Fibroblast of upper back skin (primary cell): ENCODE measurements at places on chromosomes 7 and 10.
A peak's percentile ranks its signal among the peaks of the same experiment; 100 is the strongest.

DNA sequence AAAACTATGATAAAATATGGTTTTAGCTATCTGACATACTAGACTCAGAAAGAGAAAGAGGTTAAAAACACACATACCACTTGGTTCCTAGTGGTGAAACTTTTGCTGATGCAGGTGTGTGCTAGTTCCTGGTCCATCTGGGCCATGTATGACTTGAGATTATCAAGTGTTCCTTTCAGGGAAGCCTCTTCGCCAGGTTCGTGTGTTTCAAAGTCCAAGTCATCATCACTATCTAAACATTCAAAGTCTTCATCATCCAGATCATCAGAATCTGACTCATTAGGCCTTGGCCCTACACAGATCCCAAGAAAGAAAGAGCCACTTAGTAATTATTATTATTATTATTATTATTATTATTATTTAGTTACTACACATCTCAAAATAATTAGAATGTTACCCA, 26.4 kb downstream of the NUDT13 start:
- no peak for DNase-seq

- DNase-seq = no peak
Measured at GRCh38 chr7:18059171-18059570, 31.5 kb upstream of the PRPS1L1 start.

- no peak for DNase-seq
Measured at GRCh38 chr10:11602919-11603523, 8.4 kb downstream of the USP6NL start.

- DNase-seq = no peak
Measured at GRCh38 chr10:1569208-1569607, 168.1 kb downstream of the ADARB2 start.

GRCh38 chr10:25808372-25808771, 125.7 kb upstream of the MYO3A start:
- no peak for DNase-seq

DNA sequence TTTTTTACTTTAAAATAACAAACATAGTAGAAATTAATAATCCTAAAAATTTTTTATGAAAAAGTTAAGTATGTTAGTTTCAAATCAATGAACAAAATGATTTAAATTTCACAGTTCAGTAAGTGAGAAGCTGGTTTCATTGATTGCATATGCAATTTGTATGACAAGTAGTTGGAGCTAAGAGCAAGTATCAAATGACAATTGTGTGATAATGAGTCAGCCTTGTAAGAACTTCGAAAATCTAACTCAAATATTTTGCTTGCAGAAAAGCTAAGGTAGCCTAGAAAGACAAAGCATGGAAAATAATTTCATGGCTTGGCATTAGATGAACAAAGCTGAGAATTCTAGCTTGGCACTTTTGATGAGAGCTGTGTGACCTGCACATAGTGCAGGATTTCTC, 111.5 kb downstream of the HDAC9 start:
- peak; percentile 35 for DNase-seq

- DNase-seq = peak; percentile 93
Measured at GRCh38 chr7:80147543-80148391, 13.1 kb downstream of the GNAI1 start.

- no peak for DNase-seq
Measured at GRCh38 chr7:4109481-4110110, 572.5 kb upstream of the FOXK1 start.

DNA sequence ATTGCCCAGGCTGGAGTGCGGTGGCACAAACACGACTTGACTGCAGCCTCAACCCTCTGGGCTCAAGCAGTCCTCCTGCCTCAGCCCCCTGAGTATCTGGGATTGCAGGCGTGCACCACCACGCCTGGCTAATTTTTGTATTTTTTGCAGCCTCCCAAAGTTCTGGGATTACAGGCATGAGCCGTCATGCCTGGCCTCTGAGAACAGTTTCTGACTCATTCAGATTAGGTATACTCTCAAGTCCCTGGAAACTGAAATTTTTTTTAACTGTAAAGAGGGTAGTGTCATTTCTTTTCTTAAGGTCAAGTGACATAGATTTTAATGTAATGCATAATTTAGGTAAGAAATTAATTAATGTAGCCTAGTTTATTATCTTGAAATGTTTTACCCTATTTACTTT, 104.7 kb downstream of the SEPTIN7 start:
- DNase-seq = no peak

GRCh38 chr7:158111906-158112570, 475.6 kb downstream of the PTPRN2 start:
- no peak for DNase-seq

DNA sequence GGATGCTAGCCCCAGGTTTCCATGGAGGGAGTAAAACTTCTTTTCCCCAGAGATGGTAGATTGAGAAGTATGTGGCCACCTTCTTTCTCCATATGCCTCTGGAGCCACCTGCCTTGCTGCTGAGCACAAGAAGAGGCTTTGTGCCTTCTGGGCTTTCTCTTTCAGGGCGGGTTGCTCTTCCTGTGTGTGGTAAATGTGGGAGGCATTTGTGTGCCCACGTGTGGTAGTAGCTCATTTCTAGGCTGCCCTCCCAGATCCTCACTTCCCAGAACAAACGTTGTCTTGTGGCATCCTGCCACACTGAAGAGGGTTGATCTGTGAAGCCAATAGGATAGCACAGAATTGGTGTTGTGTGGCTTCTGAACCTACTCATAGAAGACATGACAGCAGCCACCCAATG, 342.0 kb upstream of the PODXL start:
- no peak for DNase-seq

- peak; percentile 47 for DNase-seq
Measured at GRCh38 chr7:71238581-71239295, 106.8 kb downstream of the GALNT17 start.

GRCh38 chr7:20797462-20798080, 10.9 kb upstream of the SP8 start:
- no peak for DNase-seq

GRCh38 chr7:3980300-3980643, 679.2 kb downstream of the SDK1 start:
- DNase-seq = no peak

DNA sequence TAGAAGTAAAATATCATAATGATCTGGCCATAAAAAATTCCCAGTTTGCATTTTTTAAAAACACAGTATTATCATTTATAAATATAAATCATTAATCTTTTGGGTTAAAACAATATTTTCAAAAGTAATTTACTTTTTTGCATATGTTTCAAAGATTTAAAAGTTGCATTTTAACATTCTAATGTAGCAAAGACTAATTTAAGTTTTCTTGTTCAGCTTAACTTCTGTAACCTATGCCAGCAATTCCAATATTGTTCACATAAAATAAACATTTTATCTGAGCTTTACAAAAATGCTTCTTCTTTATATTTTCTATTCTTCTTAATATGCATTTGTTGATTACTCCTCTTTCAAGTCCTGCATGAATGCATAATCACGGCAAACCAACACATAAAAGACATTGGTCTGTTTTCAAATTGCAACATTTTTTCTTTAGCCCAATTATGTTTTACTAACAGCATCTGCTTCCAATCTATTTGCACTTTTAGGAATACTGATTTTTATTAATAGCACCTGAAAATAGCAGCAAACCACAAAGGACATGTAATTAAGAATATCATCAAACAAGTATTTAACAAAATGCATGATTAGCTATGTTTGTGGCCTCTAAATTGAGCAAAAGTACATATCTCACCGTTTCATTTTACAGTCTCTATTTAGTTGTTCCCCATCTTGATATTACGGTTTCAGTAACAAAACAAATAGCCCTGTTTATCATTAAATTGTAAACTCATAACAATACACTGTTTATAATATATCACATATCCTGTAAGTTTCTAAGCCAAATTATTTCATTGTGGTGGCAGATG, 286.9 kb upstream of the NFE2L3 start:
- DNase-seq = no peak

DNA sequence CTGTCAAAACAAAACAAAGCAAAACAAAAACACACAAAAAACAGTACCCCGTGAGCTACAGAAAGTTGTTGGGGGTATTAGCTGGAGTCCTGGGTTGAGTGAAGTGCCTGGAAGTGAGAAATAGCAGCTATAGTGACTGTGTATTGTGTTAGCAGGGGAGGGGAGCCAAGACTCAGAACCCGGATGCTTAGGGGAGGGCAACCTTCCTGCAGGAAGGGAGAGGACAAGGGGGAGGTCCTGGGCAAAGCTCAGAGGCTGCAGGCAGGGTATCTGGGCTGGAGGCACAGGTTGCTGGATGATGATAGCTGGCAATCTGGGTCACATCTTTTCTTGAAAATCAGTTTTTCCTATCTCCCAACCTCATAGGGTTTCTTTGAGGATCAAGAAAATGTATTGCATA, 75.8 kb upstream of the PARD3 start:
- no peak for DNase-seq

DNA sequence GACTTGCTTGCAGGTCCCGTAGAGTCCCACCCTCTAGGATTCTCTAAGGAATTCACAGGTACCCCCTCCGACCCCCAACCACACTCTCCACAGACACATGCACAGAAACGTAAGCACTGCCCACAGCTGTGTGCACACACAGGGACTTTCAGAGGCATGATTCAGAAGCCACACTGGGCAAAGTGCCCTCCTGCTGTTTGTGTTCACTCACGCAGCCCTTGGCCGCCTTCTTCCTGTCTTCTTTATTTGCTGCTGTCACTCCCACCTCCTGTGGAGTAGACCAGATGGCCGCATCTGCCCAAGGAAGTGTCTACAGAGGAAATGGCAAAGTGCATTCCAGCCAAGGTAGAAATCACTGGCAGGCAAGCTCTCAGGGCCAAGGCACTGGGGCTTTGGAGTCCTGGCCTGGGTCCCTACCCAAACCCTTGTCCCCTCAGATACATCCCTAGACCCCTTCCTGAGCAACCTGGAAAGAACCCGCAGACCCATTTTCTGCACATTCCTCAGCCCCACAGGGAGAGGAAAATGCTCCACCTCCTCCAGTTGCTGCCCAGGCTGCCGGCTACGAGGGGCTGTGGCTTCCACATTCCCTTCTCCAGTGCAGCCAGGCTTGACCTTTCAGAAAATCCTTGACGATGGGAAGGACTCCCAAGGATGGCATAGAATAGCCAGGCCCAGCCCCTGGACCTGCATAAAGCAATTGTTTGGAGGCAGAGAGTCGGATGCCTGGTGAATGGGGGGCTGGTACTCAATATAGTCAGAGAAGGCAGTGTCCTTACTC, 21.6 kb upstream of the GIMAP8 start:
- DNase-seq = peak; percentile 80

DNA sequence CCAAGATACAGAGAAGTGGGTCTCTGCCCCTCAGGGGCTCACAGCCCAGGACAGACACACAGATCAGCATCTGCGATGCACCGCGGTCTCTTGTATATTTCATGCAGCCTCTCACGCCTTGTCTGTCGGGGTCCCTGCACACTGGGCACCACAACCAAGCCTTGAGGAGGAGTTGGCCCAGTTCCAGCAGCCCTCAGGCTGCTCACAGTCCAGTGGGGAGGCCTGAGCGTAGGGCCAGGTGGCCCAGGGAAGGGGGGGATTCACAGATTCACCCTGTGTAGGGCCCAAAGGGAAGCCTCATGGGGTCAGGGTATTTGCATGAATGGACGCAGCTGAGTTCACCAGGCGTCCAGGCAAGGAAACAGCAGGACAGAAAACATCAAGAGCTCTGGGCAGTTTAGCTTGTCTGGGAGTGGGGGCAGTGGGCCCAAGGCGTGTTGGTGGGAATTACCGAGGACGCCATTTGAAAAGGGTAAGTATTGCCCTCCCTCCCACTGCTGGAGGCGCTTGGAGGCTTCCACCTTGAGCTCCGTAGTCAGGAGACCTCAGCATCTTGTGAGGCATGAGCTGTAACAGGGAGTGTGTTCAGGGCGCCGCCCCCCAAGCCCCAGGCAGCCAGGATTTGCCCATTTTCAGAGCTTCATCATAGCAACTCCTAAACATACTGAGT, 129.1 kb upstream of the CHST15 start:
- DNase-seq = no peak

- DNase-seq = no peak
Measured at GRCh38 chr10:28533186-28533564, 257 bp downstream of the WAC start.

DNA sequence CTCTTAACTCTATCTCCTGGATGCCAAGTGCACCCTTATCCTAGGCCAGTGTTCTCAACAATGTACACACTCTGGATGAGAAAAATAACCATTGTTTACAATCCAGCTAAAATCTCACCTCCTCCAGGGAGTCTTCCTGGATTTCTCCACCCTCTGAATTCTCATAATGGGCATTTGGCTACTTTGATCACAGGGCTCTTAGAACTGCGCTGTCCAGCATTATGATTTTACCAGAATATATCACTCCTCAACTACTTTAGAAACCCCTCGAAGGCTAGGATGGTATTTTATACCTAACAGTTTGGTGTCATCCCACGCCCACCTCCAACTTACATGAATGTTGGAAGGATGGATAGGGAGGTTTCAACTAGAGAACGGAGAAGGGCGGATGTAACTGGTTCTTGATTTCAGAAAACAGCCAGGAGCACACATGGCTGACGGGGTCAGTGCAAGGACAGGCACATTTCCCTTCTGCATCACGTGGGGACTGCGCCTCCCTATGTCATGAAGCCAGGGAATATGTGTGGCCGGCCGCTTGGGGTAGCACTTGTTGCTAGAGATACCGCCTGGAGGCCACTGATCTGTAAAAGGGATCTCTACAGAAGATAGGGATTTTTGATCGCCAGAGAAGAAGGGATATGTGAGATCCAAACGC, 1.2 kb upstream of the ATP6V0E2 start:
- DNase-seq = peak; percentile 78

GRCh38 chr10:50375051-50375452, 123.7 kb upstream of the ASAH2 start:
- DNase-seq = no peak

DNA sequence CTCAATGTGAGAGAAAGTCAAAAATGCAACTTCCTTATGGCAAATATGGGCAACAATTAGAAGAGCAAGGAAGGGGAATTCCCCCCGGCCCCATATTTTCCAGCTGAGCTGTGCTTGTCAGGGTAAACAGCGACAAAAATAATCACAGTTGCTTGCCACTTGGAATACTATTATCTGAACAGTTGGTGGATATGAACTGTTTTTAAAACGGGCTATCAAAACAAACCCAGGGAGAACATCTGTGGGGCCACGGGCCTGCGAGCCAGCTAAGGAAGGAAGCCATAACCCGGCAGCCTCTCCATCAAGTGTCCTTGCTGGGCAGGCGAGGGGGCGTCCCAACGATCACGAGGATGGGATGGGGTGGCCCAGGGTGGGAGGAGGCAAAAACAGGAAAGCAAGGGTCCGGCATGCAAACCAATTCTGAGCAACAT, 228.4 kb downstream of the ARHGAP12 start:
- no peak for DNase-seq

DNA sequence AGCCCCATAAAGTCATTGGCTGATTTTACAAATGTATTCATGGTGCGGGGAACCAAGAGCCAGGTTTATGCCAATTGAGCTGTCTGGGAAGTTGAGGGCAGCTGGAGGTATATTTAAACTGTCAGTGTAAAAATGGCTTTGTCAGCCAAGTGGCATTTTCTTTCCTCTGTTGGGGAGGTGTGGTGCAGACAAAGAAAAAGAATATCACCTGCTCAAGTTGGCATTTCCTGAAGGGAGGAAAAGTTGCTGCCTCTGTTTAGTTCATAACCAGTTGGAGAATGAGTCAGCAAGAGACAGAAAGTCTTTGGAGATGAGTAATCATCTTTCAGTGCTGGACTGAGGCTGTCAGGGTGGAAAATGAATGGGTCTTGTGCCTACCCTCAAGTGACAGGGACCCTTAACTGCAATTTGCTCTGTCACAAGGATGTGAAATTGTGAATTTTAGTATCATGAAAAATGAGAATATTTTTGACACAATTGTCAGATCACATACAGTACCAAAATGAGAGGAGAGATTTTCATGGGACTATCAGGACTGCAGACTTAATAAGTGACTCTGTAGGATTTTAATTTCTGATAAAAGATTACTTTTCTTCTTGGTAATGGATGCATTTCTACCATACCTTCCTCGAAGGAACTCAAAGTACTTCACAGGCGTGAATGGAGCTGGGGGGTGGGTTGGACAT, 137.3 kb downstream of the ANLN start:
- peak; percentile 62 for DNase-seq
